G401 (cell line): ENCODE measurements at places on chromosomes 6 and 20. TPM values are rescaled to one million over a fixed set of nuclear protein-coding genes. Genes with fewer than 3 reads are reported as not detected.

DNA sequence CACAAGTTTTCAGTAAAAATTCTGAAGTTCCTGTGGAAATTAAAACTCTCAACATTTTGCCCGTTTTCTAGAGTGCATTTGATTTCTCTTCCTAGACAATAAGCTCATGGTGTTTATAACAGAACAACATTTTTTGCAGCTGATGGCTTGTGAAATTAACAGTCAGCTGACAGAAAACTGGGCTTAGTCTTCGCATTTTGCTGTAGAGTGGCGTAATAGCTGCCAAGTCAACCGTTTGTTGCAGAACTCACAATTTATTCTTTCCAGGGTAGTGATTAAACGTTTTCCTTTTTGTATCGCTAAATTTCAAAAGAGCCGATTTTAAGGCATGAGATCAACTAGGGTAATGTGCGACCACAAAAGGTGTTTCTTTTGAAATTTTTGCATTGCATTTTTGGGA is 1.4 kb downstream of the SPO11 start:
- DNase-seq: peak; percentile 22

- no peak for DNase-seq
Observed at GRCh38 chr6:159979136-159979874, 10.4 kb downstream of the IGF2R start.

- DNase-seq: no peak
Observed at GRCh38 chr20:45317826-45318225, 9.7 kb upstream of the MATN4 start.

GRCh38 chr6:331622-332521 is 39.6 kb downstream of the DUSP22 start:
- no peak for DNase-seq

- DNase-seq: no peak
Observed at GRCh38 chr20:23279836-23280235, 70.8 kb upstream of the NXT1 start.

DNA sequence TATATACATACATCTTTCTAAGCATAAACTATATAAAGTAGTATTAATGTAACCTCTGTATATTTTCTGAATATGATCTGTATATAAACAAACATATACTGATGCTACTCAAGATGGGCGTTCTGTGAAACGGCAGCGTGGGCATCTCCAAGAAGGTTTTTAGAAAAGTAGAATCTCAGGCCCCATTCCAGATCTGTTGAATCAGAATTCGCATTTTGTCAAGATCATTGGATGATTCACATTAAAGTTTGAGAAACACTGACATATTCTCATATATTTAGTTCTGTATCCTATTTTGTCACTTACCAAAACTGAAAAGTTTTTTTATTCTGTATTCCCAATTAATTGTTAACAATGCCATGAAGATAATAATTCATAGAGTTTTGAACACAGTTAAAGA is 5.5 kb downstream of the C6orf141 start:
- no peak for DNase-seq

DNA sequence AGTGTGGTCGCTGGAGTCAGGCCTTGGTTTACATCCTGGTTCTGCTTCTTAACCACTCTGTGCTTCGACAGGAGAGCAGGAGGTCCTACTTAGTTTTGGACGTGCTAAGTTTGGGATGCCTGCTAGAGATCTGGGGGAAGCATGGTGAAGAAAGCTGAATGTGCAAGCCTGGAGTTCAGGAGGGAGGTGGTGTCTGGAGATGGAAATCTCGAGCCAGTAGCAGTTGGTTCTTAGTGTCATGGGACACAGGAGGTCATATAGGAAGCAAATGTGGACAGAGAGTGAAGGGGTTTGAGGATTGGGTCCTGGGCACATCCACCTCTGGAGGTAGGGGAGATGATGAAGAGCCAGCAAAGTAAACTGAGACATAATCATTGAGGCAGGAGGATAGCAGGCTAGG is 131.4 kb downstream of the SYCP2 start:
- DNase-seq: no peak

- DNase-seq: no peak
Observed at GRCh38 chr20:38000293-38000692, 33.0 kb downstream of the TTI1 start.

DNA sequence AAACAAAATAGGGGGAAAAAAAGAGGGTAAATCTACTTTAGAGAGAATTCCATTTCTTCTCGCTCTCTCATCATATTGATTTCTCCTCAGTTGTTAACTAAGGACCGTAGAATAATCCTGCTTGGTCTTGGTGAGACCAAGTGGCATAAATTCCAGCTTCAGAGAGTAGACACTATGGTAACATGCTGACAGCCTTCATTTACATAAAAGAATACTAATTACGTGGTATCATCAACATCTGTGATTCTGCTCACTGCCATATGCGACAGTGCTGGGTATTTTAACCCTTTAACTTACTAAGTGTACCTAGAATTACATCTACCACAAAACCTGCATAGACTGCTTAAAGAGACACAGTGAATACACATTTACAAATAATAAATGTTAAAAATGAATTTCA is 27.1 kb downstream of the TOMM6 start:
- no peak for DNase-seq

DNA sequence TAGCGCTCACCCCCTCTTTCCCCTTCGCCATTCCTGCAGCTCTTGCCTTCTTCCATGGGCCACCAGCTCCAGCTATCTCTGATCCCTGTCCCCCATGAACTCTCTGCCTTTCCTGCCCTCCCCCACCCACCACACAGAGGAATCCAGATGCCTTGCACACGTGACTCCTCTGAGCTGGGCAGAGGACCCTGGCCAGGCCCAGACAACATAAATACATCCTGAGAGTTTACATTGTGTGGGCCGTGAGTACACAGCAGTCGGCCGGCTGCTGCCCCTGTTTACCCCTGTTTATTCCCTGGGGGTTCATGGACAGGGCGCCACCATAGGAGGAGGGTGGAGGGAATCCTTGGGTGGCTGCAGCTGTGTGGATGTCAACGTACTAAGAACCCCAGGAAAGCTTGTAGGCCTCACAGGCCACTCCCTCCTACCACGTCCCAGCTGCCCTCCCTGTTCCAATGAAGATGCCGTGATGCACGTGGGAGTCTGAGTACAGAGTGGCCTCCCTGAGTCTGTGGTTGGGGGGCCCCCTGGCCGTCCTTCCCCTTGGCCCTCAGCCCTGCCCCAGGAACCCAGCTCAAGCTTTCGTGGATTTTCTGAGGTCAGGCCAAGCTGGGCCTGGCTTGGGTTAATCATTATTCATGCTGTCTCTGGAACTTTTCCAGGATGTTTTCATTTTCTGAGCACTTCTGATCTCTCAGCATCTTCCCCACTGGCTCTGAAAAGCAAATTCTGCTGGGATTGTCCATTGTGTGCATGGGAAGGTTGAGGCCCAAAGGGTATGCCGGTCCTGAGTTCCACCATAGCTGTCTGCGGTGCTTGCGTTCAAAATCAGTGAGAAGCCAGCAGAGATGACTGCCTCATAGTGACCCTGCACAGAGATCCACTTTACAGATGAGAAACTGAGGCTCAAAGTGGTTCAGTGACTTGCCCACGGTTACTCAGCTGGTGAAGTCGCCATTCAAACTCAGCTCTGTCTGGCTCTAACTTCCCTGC is 136.3 kb downstream of the MRPL14 start:
- no peak for DNase-seq

- peak; percentile 87 for DNase-seq
Observed at GRCh38 chr6:30828027-30828962, 56.0 kb upstream of the DDR1 start.

GRCh38 chr6:32114796-32115195 is 5.7 kb upstream of the TNXB start:
- no peak for DNase-seq

GRCh38 chr6:32298632-32299336 is 72.9 kb downstream of the TSBP1 start:
- DNase-seq: no peak

GRCh38 chr6:165863801-165864200 is 200.8 kb upstream of the PDE10A start:
- no peak for DNase-seq

- DNase-seq: no peak
Observed at GRCh38 chr20:5767493-5768098, 17.4 kb downstream of the SHLD1 start.

DNA sequence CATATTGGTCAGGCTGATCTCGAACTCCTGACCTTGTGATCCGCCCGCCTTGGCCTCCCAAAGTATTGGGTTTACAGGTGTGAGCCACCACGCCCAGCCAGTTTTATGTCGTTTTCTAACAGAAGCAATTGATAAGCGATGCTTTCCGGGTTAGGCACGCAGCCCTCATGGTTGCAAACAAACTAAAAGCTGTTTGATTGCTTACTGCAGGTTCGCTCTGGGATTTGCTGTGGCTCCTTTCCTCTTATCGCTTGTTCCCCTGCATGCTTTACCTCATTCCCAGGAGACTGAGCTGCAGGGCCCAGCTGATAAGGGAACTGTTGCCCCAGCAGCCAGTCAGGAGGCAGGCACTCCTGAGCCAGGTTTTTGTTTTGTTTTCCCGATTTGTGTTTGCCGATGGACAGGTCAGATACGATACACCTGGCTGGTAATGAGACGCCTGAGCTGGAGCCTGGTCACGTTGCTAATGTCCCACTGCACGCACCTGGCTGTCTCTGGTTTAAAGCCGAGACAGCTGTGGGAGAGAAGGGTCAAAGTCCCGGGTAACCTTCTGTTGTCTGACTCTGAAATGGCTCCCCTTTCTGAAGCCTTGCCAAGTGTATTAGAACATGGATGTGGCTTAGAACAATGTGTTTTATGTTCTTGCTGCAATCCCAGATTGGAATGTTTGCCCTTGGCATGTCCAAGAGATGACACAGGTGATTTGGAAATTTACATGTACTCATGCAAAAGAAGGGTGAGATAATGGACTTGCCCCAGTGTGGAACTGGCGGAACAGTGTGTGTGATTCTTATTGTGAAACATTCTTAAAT is 19.9 kb downstream of the DSP start:
- no peak for DNase-seq

DNA sequence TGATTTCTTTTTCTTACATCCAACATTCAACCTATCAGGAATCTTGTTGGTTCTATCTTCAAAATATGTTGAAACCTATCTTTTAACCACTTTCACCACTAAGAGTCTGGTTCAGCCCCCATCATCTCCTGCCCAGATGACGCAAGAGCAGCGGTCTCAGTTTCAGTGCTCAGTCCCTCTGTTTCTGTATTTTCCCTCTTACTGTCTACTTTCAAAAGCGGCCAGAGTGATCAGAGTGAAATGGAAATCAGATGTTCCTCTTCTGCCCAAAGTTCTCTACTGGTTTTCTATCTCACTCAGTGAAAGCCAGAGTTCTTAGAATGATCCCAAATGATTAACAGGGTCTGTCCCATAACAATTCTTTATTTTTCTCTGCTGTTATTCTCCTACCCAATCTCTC is 147.9 kb upstream of the PDE7B start:
- no peak for DNase-seq

- DNase-seq: no peak
Observed at GRCh38 chr6:93319304-93319703, 100.1 kb downstream of the EPHA7 start.

- no peak for DNase-seq
Observed at GRCh38 chr6:74269600-74269858, 573.5 kb downstream of the CD109 start.

- no peak for DNase-seq
Observed at GRCh38 chr6:130676077-130676772, 151.0 kb upstream of the SMLR1 start.

- DNase-seq: no peak
Observed at GRCh38 chr20:23046431-23046830, 3.0 kb downstream of the THBD start.

DNA sequence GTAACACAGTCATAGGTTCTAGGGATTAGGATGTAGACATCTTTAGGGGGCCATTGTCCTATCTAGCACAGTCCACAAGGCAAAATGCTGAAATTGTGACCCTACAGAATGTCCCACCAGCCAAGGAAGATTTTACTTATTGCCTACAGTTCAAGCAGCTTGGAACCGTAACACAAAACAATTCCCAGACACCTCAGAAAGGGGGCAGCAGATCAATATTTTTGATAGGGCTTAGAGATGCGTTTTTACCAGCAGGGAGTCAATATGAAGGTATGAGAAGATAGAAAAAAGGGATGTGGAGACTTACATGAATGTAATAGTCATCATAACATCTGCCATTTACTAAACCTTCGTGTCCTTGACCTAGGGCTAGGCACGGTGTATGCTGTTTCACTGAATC is 81.0 kb downstream of the TMEM170B start:
- no peak for DNase-seq

- no peak for DNase-seq
Observed at GRCh38 chr20:37543828-37544227, 16.2 kb upstream of the BLCAP start.

DNA sequence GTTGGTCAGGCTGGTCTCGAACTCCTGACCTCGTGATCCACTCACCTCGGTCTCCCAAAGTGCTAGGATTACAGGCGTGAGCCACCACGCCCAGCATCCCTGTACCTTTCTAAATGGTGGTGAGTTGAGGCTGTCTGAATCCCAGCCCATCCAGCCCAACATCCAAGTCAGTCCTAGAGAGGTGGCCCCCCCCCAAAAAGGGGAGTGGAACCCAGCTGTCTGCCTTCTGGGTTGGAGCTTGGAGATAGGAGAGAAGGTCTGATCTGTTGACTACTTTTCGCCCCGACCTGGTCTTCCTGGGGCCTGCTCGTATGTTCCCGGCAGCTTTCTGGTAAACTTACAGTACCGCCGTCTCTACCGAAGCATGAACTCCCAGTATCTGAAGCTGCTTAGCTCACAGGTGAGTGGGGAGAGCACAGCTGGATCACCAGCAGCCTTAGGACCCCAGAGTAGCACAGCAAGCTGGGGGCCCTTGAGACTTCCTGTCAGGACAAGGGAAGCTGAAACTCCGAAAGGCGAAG is 5.6 kb downstream of the CTSA start:
- DNase-seq: no peak

- DNase-seq: no peak
Observed at GRCh38 chr20:37220731-37221130, 40.9 kb downstream of the GHRH start.

DNA sequence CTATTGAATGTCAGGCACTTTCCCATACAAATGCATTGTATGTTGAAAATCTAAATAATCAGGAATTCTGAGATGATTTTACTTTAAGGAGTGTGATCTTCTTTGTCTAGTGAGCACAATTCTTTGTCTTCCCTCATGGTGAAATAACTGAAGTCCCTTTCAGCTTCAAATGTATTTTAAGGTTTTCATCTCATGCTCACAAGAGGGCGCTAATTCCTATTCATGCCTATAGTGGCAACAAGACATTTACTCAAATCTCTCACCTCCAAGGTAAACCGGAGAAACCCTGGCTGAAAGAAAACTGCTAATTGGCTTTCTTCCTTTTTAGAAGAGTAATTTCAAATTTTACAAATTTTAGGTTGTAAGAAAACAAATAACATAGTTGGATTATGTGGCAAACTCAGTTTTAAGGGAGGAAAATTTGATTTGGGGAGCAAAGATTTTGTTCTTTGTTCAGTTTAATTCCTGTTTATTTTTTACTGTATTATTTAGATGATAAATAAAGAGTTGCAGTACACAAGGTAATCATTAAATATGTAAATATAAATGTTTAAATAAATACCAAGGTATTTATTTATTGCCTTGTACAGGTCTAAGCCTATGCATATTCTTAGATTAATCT is 69.1 kb downstream of the SLC35F1 start:
- peak; percentile 77 for DNase-seq

GRCh38 chr20:53847139-53847836 is 223.1 kb downstream of the BCAS1 start:
- no peak for DNase-seq

GRCh38 chr6:7247179-7247456 is 65.9 kb downstream of the SSR1 start:
- no peak for DNase-seq

The BFSP1 gene
- total RNA-seq: 0.98 and 2.3 TPM in 2 replicates

The SIRPB1 gene
- 0.75 and 2.5 TPM in 2 replicates for total RNA-seq

The HLA-DOA gene
- total RNA-seq: 1.4 and 1.7 TPM in 2 replicates

The CD24 gene
- total RNA-seq: 1.3 TPM in 1 of 2 replicates, not detected in the other

The LYRM2 gene
- 17.0 and 19.9 TPM in 2 replicates for total RNA-seq

The FAM83D gene
- 38.4 and 43.1 TPM in 2 replicates for total RNA-seq

The HRH3 gene
- total RNA-seq: not detected in 2 replicates

The PDYN gene
- not detected in 2 replicates for total RNA-seq

The NOTCH4 gene
- total RNA-seq: 0.27 and 0.62 TPM in 2 replicates
